ENCODE measurements at places on chromosomes 12 and 14.
A peak's percentile ranks its signal among the peaks of the same experiment; 100 is the strongest.

DNA sequence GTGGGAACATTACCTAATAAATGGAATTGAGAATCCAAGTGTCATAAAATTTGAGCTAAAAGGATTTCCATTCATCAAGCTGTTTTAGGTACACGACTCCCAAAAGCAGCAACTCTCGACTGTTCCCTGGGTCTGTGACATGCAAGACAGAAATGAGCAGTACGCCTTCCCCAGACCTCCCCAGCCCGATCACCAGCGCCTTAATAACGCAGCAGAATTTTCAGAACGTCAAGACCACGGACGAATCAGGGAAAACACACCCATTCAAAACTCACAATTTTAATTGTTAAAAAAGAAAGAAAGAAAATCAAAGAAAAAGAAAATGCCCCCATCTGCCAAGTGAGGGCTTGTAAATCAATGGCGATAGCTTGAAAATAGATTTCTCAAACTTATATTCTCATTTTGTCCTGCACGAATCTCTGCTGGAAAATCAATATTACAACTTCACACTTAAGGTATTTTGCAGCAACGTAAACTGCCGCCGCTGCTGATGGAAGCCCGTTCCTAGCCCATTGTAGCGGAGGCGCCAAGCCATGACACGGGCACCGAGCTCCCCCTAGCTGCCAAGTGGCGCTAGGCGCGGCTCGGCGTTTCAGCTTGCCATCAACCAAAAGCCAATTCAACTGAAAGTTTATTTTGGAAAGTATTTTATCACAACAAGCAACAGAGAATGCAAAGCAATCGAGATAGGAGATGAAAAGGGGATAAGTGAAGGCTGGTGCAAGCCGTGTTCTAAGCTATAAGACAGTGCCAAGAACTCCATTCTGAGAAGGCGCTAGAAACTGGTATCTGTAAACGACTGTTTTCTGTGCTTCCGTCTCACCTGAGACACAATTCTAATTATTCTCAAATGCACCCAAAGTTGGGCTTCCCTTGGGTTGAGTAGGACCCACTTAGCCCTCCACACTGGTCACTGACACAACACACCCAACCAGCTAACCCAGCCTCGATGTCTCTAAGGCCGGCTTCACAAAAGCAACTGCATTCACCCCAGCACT lies 5.5 kb downstream of the BCL11B start:
- peak; percentile 60 for DNase-seq

DNA sequence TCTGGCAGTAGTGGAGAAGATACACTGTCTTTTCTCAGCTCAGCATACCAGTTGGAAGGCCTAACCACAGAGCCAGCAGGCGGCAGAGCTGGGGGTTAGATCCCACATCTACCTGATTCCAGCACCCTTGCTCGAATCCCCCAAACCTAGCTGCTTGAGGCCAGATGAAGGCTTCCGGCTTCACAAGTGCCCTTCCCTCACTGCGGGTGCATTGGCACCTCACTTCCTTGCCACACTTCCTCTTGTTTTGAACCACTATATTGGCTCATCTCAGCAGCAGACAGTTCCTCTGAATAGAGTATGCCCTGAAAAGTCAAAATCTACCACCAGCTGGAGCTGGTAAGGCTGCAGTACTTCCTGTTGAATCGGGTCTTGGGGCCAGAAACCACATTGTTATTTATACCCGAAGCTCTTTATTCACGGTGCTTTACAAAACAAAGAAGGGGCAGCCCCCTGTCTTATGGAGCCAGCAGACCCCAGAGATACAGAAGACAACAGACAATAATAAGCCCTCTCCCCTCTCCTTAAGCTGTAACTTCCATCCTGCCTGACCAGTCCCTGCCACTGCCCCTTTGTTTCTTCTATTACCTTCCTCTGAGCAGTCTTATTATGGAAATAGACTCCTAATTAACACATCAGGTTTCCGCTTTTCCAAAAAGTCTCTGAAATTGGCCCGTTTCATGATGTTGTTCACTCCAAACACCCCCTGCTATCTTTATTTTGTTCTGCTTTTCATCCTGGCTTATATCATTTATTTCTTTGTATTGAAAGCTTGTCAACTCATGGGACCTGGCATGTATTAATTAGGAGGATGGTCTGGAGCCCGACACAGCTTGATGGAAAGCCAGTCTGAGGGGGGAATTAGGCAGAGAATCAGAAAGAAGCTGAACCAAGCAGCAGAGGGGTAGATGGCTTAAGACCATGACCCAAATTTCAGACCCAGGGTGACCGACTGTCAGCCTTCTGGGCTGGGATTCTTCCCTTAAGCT lies 233.5 kb downstream of the EFCAB11 start:
- no peak for DNase-seq

DNA sequence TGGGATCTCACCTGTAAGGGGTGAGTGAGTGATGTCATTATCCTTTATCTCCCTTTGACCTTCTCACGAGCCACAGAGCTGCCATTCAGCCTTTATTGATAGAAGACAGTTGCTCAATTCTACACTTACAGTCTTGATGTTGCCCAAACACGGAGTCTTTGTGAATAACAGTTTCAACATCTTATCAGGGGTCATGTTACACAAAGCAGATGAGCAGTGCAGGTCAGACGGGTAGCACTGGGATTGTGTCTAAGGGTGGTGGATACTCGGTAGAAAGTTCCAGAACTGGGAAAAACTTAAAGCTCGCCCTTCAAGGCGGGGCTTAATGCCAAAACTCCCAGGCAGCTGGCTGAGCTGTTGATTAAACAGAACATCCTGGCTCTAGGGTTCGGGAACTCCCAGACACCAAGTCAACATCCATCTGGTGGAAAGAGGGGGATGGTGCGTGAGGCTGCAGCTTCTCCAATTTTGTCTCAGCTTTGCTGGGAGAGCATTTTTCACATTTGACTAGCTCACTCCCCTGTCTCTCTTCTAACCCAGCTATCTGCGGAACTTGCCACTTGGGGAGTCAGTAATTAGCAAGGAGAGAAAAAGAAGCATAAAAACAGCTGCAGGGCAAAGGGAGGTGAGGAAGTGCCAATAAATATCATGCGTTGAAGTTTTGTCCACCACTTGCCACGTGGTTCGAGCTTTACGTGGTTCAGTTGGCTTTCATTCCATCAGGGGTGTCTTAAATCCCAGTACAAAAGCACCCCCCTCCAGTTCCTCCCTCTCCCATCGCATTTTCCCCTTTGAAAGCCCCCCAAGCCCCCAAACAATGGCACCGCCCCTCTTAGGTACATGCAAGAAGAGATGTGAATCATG lies 31.0 kb downstream of the FOXN4 start:
- no peak for DNase-seq

- DNase-seq = no peak
Observed at GRCh38 chr12:1481906-1482305, 112.5 kb downstream of the FBXL14 start.

DNA sequence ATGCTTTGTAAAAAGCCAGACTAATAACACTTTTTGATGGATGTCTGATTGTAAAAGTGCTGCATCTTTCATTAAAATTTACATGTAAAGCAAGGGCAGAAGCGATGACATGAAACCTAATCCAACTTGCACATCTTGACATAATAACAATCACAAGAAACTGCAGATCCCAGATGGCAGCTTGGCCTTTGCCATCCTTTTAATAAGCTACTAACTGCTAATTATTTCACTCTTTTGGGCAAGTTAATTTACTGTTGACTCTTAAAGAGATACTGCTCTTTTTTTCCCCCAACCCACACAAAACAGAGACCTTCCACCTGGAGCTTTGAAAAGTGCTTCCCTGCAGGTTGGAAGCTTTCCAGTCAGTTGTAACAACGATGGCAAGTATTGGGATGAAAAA lies 137.5 kb downstream of the NRXN3 start:
- DNase-seq = no peak

GRCh38 chr12:43957732-43958372 lies 122.0 kb downstream of the TMEM117 start:
- DNase-seq = no peak

GRCh38 chr12:30796313-30796780 lies 41.6 kb upstream of the CAPRIN2 start:
- DNase-seq = no peak

DNA sequence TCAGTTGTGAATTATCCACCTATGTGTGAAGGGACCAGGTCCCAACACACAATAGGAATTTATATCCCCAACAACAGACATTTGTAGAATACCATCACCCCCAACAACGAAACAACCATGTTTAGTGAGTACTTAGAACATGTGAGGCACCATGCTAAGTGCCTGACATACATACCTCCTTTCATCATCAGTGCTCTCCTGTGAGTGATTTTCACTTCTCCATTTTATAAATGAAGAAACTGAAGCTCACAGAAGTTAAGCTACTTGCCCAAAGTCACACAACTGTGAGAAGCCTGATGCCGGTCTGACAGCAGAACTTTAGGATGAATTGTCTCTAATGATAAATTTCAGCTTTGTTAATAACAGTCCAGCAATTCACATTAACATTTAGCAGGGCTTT lies 35.4 kb downstream of the SPTB start:
- no peak for DNase-seq

GRCh38 chr14:49950275-49951228 lies 57.7 kb downstream of the ARF6 start:
- no peak for DNase-seq

DNA sequence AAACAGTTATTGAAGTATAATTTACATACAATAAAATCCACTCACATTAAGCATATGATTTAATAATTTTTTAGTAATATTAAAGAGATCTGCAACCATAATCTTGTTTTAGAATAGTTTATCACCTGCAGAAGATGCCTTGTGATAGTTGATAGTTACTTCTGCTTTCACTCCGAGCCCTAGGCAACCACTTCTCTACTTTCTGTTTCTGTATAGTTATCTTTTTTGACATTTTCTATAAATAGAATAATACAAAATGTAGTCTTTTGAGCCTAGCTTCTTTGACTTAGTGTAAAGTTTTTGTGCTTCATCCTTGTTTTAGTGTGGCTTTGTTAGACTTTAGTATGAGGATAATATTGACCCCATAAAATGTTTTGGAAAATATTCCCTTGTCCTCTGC lies 111.0 kb downstream of the MNAT1 start:
- no peak for DNase-seq

GRCh38 chr12:32918890-32919801 lies 22.6 kb upstream of the PKP2 start:
- DNase-seq = no peak

GRCh38 chr14:93926873-93927799 lies at the start of gene FAM181A:
Gene FAM181A, plus strand, starts transcription at chr14:93927344. Its CDS starts 942 bp downstream, at chr14:93928286.
- no peak for DNase-seq

GRCh38 chr12:96456265-96456974 lies 33.0 kb upstream of the CFAP54 start:
- DNase-seq = no peak

Data from omental fat pad (tissue), 4 donors.